ENCODE measurements at places on chromosomes 1 and 21.

DNA sequence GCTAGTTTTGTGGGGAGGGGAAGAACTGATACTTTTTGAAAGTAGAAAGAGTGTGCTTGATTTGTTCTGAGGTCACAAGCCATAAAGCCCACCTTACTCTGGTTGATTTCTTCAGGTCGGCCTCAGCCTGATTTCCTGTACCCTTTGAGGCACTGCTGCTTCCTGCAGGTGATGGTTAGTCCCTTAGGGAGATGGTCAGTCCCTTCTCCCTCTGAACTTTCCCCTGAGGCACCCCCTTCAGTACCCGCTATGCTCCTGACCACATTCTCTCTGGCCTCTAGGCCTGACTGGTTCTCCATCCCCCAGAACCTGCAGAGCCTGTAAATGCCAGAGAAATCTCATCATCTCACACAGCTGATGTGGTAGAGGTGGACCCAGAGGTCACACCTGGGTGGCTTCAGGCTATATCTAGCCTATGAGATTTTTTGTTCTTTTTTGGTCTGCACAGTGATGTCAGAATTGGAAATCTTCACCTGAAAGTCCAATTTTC is 15.0 kb upstream of the ID3 start:
- DNase-seq = no peak

DNA sequence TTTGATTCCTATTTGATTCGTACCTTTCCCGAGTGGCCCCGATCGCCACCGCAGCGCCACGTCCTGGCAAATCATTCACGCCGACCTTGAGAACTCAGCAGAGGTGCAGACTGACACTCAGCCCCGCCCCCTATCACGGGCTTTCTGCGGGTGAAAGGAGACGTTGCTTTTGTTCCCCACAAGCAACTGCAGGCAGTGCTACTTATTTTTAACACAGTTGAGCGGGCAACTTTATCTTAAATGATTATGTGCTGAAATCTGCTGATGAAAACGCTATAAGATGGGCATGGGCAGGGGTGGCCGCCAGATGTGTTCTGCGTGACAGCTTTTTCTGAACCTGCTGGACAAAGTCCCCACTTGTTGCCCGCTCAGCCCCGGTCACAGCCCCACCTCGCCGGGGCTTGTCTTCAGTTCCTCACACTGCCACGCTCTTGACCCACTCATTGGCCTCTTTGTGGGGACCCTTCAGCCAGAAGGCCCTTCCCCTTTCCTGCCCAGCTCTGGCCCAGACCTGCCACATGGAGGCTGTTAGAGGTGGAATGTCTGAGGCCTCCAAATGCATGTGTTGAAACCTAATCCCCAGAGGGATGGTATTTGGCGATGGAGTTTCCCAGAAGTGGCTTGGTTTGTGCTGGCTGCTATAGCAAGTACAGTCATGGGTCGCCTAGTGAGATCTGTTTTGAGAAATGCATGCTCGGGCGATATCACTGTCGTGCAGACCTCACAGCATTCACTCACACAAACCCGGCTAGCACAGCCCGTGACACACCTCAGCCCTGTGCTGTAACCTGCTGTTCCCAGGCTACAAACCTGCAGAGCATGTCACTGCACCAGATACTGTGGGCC is 15.7 kb upstream of the PDXK start:
- DNase-seq = peak; percentile 20

DNA sequence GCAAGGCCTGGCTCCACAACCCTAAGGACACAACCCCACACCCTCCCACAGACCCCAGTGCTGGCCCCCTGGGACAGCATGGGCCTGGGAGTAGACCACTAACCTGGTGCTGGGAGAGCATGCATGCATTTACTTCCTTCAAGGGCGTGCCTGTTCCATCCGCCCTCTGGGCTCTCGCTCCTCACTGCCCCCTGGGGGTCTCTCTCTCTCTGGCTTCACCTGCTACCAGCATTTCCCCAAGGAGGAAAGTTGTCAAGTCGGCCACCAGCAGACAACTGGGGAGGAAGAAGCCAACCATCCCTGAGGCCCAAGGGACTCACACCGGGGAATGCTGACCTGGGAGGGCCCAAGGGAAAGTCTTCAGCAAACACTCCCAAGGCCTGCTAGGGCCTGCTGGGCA is 6.5 kb downstream of the LRP8 start:
- no peak for DNase-seq

DNA sequence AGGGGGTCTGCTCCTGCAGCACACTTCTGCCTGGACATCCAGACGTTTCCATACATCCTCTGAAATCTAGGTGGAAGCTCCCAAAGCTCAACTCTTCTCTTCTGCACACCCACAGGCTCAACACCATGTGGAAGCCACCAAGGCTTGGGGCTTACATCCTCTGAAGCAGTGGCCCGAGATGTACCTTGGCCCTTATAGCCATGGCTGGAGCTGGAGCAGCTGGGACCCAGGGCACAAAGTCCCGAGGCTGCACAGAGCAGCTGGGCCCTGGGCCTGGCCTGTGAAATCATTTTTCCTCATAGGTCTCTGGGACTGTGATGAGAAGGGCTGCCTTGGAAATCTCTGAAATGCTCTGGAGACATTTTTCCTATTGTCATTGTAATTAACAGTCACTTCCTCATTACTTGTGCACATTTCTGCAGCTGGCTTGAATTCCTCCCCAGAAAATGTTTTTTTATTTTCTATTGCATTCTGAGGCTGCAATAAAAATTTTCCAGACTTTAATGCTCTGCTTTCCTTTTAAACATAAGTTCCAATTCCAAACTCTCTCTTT is 645.6 kb downstream of the RWDD3 start:
- DNase-seq = no peak

DNA sequence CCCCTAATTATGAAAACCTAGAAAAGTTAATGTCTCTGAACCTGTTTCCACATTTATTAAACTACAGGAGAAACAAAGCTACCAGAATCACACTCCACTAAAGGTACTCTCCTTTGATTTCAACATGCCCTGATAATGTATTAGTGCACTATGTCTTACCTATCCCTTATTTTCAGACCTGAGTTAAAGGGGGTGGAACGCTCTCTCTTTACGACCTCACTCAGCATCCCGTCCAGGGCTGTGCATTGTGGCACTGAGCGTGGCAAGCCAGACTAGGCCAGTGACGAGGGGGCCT is 678 bp downstream of the LSM10 start:
- peak; percentile 40 for DNase-seq

DNA sequence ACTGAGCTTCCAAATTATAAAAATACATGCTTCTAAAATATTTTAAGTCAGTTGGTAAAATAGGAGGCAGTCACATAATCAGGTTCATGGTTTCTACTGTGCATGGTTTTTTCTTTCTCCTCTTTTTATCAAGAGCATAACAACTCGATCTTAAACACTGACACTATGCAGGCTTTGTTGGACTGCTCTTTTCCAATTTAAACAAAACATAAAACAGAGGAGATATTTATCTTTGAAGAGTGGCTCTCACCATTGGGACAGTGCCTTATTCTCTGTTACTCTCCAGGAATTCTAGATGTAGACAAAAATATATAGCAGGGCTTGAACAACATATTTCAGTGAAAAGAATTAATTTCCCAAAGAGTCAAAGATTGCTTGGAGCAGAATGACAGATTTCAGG is 883.5 kb upstream of the ADGRL2 start:
- no peak for DNase-seq

GRCh38 chr21:29465546-29465945 is 166.8 kb downstream of the BACH1 start:
- no peak for DNase-seq

DNA sequence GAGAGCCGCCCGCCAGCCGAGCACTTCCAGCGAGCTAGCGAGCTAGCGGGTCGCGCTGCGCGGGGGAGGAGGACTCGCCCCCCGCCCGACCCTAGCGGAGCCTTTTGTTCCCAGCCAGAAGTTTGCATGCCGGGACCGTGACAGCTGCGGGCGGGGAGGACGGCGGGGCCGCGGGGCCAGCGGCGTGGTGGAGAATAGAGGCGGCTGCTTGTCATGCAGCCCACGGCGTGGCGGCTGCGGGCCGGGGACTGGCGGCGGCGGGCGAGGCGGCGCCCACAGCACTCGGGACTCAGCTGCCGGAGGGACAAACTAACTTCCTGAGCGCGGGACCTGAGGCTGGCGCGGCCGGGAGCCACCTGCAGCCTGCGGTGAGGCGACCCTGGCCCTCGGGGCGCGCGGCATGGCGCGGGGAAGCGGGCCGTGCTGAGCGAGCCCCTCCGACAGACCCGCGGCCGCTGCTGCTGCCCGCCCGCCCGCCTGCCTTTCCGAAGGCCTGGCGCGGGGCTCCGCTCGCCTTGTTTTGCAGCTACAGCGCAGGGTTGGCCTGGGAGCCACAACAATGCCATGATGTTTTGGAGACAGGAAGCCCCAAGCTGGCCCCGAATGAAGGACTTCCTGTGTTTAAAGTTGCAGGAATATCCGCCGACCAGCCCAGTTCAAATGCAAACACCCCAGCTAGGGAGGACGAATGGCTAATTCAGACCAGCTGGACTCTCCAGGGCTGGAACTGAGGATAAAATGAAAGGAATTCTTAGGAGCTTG is 82.2 kb upstream of the BMP8A start:
- peak; percentile 13 for DNase-seq

DNA sequence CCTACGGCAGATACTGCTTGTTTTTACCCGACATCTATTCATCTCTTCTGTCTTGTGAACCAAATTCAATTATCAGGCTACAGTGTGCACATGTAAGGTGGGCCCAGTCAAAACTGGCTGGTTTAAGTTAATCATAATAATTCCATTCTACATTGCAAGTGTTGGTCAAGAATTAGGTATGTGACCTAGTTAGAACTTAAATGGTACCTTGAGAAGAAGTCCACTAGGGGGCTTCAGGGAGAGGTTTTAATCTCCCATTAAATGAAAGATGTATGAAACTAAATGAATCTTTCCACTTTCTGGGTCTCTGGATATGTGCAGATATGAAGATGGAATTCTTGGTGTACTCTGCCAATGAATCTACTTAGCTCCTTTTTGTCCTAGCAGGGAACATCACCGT is 187.1 kb downstream of the CDC42BPA start:
- DNase-seq = peak; percentile 0

- DNase-seq = no peak
These were observed 20.1 kb upstream of the COL16A1 start for GRCh38 chr1:31723828-31724359.

- peak; percentile 21 for DNase-seq
These were observed 34.1 kb downstream of the OR2G3 start for GRCh38 chr1:247639381-247639981.
